ENCODE measurements at places on chromosomes 1 and 21.

GRCh38 chr1:196317535-196318522, 290.4 kb downstream of the KCNT2 start:
- no peak for DNase-seq

DNA sequence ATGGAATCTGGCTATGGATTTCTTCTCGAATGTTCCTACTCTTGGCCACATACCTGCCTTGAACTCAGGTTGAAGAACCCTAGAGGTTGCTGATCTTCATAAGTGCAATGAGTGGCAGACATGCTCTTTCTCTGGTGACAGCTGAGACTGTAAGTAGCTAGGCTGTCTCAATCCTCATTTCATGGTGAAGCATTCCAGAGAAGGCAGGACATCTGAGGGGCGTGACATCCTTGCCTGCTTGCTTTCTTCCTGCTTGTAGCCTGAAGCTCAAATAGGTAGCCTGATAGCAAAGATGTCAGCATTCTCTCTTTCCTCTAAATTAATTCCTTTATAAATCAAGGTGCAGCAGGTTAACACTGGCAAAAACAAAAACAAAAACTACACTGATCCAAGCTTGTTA, 114.6 kb upstream of the MAGI3 start:
- DNase-seq, result no peak

DNA sequence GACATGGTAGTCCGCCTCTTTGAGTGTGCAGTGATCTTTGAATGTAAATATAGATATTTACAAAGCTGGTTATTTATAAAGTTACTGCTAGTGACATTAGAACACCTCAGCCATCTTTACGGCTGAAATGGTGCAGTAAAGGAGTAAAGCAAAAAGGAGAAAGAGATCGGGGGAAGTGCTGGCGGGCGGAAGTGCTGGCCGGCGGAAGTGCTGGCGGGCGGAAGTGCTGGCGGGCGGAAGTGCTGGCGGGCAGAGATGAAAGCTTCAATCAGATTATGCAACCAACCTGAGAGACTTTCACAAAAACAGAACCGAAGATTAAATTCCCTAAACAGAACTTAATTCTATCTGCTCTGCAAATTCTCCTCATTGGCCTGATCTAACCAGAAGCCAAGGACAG, 1.4 kb upstream of the OR14A16 start:
- DNase-seq, result no peak

DNA sequence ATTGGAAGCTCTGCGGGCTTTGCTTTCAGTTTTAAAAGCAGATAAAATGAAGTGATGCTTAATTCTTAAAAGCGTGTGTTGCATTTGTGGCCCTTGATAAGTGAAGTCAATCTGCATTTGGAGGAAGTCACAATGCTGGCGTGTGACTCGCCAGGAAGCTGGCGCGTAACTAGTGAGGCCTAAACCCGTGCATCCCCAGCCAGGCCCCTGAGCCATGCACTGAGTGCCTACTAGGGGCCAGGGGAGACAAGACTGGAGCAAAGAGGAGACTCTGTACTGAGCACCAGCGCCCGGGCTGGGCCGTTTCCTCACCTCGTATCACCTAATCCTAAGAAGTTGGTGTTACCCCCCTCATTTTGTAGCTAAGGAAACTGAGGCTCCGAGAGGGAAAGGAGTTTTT, 4.6 kb upstream of the DDOST start:
- no peak for DNase-seq

DNA sequence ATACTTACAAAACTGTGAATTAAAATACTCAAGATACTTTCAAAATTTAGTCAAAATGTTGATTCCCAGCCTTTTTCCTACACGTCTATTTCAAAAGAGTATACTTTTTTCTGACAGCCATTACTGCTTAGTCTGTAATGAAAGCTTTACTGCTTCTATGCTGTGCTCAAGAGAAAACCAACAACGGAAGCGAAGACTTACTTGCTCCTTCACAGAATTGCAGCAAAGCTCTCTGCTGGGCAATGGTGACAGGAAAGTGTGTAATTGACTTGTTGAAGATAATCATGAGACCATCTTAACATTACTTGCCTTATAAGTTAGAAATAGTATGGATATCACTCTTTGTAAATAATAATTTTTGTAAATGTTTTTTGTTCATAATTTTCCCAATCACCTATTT, 1.7 kb upstream of the DYNLT5 start:
- no peak for DNase-seq

DNA sequence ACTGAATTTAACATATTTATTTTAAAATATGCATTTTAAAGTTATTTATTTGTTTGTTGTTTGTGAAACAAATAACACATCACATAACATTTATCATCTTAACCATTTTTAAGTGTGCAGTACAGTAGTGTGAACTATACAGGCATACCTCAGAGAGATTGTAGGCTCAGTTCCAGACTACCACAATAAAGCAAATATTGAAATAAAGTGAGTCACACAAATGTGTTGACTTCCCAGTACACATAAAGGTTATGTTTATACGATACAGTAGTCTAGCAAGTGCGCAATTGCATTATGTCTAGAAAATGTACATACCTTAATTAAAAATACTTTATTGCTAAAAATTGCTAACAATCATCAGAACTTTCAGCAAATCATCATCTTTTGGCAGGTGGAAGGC, 739.4 kb upstream of the ADGRL4 start:
- DNase-seq, result no peak

DNA sequence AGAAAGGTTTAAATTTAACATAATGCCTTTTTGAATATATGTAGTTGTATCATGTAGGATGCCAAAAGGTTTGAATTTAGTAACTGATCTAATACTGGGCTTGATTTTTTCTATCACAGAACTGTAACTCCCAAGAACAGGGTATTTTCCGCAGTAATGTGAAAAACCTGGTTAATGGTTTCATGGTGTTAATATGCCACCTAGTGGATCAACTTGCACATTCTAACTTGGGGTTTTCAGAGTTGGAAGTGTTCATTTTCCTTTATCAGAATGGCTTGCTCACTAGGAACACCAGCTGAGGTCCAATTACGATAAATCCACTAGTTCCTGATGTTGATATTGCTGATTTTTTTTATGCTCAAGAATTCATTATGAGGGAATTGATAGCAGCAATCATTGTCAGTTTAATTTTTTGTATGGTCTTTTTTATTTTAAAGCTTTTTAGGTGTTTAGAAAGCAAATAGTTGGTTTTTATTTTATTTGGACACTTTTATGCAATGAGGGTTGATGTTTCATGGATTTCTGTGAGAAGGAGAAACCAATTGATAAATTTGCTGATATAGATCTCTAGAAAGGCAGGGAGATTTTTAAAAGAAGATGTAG, 157.2 kb downstream of the PLA2G4A start:
- DNase-seq, result no peak

GRCh38 chr1:119136401-119136800, 4.1 kb downstream of the WARS2 start:
- no peak for DNase-seq

DNA sequence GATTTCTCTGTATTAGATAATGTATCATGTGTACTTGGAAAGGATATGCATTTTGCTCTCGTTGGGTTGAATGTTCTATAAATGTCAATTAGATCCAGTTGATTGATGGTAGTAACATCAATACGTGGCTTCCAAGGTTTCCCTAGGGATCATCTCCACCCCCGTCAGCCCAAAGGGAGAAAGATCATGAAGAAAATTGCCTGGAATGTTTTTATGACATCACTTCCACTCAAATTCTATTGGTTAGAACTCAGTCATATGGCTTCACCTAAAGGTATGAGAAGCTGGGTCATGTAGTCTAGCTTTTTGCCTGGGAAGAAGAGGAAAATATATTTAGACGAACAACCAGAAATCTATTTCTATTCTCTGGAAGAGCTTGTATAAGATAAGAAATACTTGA, at the start of gene C1orf185:
Gene C1orf185 (plus strand): TSS at position 253 of the 400 bp plus-strand sequence. CDS start 6 bp downstream, at position 259.
- no peak for DNase-seq

GRCh38 chr1:55287723-55288122, 72.6 kb upstream of the USP24 start:
- DNase-seq, result no peak

- no peak for DNase-seq
Observed at GRCh38 chr1:203589171-203589570, 37.5 kb upstream of the ATP2B4 start.

GRCh38 chr1:85001742-85002141, 4.8 kb upstream of the MCOLN2 start:
- no peak for DNase-seq

- DNase-seq, result no peak
Observed at GRCh38 chr1:198966519-198966918, 327.7 kb downstream of the PTPRC start.

GRCh38 chr1:184366997-184367396, 19.8 kb upstream of the C1orf21 start:
- DNase-seq, result no peak

DNA sequence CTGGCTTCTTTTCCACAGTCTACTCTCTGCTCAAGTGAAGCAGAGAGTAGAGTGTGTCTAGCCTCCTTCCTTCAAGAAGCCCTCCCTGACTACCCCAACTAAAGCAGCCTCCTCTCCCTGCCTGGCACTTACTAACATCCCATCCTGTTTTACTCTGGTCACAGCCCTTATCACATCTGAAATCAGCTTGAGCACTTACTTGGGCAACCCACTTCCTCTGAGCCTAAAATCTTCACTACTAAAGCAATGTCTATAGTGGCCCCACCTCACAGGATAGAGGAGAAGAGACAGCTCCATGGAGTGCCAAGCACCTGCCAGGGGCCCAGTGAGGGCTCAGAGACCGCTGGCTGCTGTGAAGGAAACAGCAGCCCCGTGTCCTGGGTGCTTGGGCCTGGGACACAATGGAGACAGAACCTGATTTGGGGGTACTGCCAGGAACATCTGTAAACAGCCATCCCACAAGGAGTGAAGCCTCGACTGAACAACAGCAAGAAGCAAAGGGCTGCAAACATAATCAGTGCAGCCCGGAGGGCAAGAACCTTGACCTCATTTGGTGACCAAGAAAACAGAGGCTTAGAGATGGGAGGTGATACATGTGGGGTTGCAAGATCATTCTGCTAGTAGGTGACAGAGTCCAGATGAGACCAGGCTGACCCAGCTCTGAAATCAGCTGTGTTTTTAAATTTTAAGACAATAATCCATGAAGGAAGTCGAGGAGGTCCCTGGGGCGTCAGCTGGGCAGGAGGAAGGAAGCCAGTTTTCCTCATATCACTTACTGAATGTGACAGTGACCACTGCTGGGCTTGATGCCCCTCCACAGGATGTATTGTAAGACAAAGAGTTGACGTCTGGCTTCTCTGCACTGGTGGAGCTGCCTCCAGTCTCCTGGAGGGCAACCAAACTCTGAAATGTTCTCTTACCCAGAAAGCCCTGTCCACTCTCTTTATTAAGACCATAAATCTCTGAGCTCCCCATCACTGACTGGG, 710.6 kb downstream of the MATN1 start:
- DNase-seq, result no peak

DNA sequence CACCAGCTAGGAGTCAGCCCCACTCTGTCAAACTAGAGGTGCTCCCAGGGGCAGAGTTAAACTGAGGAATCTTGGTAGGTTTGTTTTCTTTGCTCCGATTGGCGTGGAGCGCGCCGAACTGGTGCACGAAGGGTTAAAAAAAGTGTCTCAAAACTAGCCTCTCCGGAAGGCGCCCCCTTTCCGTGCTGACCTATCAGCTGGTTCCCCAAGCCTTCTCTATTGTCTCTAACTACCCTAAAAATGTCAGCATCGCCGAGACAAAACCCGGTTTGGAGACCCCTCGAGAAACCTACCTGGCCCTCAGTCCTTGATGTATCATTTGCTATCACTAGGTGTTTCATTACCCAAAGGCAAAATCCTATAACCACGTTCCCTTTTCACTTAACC, 2.2 kb downstream of the TGFB2 start:
- no peak for DNase-seq

GRCh38 chr1:161218301-161219077, 3.4 kb downstream of the FCER1G start:
- DNase-seq, result no peak

- no peak for DNase-seq
Observed at GRCh38 chr1:87940421-87940820, 611.7 kb downstream of the LMO4 start.

DNA sequence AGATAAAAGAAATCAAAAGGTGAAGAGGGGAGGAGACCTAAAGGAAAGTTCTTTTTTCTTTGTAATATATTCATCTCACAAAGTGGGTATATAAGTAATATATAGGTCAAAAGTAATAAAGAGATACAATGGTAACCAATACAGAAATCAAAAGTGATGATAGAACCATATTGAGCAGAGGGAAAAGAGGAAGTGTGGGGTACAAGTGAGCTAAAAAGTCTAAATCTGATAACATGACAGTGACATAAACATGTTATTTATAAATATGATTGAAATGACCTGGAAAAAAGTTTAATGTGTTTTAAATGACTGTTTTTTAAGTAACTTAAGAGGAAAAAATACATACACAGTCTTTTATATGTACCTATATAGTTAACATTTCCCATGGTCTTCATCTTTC, 70.5 kb downstream of the MRPL39 start:
- DNase-seq, result no peak

DNA sequence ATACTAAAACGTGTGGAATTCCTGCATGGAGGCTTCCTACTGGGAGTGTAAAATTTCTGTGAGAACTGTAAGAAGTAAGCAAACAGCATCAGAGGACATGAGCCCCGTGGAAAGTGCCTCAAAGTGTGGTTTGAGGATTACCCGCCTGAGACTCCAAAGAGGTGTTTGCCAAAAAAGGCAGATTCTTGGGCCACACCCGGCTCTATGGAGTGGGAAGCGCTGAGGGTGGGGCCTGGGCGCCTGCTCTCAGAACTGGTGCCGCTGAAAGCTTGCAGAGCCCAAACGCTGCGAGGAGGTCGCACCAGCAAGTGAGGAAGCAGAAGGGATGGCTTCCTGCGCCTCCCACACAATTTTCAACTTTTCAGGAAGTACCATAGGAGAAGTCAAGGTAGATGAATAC, 43.0 kb upstream of the PSEN2 start:
- DNase-seq, result no peak

Data from NK-92 treated with Interleukin-12 subunit alpha and Interleukin-12 subunit beta, amount 100 ng/mL, for 24 hours (cell line).